AG04450 (cell line): ENCODE measurements at places on chromosomes 1 and 21.
A peak's percentile ranks its signal among the peaks of the same experiment; 100 is the strongest.

GRCh38 chr1:27070390-27071048 lies 57.9 kb upstream of the TENT5B start:
- DNase-seq: no peak

- DNase-seq: no peak
These were observed 70.0 kb upstream of the SLC45A1 start for GRCh38 chr1:8247811-8248436.

DNA sequence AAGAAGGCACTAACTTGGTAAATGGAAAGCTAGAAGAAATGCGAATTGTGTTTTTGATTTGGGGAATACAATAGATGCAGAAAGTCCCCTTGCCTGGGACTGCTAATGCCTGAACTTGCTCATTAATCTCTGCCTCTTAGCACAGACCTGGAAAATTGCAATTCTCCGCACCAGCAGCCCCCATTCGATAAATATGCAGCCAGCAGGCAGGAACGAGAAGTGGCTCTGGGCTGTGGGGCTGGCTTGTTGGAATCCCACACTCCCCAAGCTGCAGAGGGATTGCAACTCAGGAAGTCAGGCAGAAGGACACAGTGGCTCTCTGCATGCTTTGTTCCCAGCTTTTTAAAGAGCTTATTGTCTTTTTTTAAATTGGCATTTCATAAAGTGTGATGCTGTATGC lies 51.3 kb downstream of the PCP4 start:
- DNase-seq: no peak

DNA sequence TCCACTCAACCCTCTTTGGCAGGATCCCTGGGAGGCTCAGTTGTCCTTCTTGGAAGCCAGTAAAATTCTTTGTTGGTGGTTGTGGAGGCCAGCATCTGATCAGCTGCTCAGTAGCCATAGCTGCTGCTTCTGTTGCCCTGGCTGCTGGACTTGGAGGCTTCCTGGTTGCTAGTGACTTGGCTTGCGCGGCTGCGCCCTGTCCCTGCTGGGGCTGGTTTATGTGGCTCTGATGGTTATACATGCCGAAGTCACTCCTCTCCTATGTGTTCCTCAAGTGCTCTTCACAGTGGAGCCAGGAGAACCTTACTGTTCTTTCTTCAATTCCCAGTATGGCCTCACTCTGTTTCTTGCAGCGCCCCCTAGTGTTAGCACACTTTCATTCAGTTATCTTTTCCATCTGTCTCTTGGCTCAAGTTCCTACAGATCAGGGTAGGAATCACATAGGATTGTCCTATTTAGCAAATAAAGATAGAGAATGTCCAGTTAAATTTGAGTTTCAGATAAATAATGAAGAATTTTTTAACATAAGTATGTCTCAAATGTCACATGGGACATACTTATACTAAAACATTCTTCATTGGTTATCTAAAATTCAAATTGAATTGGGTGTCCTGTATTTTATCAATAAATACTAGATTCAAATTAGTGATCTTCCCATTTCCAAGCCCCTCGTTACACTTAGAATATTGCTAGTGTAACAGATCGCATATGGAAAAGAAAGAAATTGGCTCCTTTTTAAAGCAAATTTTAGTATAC lies 176.5 kb downstream of the TGFB2 start:
- no peak for DNase-seq

GRCh38 chr1:117657031-117657430 lies 51.2 kb downstream of the TENT5C start:
- peak; percentile 57 for DNase-seq

DNA sequence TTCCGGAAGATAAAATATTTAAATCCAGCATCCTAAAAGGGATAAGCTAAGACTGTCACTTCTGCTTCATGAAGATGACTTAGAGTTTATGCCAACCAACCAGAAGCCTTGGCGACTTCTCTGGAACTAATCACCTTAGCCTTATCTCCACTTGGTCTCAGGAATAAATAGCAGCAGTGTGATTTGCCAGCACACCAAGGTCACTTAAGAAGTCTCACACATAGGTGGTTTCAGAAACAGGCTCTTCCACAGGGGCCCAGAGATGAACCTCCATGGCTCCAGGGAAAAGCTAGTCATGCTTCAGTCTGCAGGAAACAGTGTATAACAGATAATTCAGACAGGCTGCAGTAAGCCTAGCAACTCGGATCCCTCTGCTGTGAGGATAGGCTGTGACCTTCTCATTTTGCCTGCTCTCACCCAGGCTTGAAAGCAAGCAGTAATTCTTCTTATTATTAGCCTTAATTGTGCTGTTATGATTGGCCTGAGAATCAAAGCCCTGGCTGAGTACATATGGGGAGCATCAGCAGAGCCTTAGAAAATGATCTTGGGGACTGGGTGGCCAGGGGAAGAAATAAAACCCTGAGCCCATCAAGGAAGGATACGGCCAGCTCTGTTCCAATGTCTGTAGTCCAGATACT lies 84.7 kb downstream of the WLS start:
- DNase-seq: no peak

- DNase-seq: no peak
These were observed 35.3 kb upstream of the ACTRT2 start for GRCh38 chr1:2985694-2986548.

- DNase-seq: no peak
These were observed 15.8 kb downstream of the HSPG2 start for GRCh38 chr1:21921100-21921875.

- DNase-seq: no peak
These were observed 20.5 kb upstream of the XPR1 start for GRCh38 chr1:180611016-180611930.

DNA sequence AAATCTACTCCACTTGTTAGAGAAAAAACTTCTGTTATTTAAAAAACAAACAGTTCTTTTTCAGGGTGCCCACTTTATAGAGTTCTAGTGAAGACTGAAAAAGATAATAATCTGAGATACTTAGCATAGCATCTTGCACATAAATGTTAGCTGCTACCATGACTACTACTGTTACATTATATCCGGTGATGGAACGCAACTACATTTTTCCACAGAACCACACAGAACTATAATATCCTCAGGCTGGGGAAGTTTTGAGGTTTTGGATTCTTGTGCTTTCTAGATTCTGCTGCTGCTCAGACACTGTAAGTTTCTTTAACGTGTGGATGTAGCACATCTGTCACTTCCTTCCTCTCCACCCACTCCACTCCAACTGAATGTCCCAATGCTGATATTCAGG lies 110.3 kb downstream of the PTPN14 start:
- no peak for DNase-seq

DNA sequence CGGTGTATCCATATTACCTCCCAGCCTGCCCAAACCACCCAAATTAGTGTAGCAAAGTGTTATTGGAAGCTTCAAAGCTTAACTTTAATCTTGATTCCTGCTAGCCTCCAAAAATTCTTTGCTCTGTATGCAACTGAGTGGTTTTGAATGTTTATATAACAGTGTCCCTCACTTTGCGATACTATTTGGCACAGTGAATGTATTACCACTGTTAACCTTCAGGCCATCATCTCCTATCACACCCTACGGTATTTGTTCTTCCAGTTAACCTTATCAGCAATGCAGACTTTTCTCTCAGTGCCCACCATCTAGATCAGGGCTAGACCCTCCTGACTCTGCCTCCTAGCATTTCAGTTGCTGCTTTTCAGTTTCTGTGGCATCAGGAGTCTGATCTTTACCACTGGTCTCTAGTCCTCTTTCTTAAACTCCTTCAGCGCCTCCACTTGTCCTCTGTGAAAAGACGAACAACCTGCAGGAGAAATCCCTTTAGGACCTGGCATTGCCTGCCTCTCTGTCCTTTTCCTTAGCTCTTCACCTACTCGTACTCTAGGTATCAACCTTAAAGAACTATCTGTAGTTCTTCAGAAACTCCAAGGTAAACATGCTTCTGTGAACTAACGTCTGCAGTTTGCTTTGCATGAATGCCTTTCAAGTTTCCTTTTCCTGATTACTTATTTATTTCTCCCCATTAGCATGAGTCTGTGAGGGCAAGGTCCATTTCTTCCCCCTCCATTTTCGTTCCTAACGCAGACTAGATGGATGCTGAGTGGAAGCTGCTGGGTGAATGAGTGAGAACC lies 71.7 kb downstream of the SNX7 start:
- DNase-seq: no peak

DNA sequence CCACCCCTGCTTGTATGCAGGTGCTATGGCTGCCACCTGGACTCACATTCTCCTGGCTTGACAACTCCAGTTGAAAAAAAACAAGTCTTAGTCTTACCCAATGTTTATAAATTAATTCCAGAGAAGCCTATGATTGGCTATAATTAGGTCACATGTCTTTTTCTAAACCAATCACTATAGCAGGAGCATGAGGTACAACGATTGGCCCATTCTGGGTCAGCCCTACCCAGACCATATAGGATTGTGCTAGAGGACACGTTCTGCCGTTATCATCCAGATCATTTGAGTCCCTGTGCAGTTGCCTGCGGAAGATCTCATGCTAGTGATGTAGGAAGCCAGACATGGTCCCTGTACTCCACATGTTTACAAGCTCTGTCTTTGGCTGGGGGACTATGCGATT lies 41.9 kb upstream of the PARP1 start:
- no peak for DNase-seq

DNA sequence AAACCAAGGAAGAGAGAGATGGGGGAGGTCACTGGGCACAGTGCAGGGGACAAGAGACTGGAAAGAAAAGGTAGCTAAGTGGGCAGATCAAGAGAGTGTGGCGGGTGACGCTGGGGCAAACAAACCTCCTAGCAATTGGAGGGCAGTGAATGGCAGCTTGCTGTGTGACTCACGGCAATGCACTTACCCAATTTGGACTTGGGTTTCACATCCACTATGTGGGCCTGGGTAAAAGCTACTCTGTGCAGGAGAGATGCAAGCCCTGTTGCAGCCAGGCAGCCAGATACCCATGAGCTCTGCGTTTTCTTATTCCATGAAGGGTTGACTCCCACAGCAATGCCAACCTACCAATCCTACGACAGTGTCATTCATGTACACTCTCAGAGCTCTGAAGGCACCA lies 9.5 kb downstream of the PLXNA2 start:
- no peak for DNase-seq

DNA sequence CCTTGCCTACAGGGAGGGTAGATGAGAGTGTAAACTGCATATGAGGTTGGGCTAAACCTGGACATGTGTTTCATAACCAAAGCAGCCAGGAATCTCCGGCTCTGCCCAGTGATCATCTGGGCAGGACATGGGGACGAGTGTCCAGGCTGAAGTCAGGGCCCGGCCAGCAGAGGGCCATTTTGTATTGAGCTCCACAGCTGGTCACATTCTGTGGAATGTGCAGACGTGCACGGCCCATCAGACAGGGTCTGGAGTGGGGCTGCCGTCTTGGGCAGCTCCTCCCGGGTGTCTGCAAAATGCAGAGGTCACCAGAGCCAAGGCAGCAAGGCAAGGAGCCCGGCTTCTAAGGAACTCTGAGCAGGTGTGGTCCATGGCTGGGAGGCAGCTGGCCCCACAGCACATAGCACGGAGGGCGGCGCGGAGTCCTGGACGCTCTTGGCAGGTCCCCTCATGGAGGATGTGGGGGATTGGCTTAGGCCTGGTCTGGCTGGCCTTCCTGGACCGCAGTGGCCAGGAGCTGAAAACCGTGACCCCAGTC lies 6.2 kb downstream of the LRRC3 start:
- DNase-seq: no peak

DNA sequence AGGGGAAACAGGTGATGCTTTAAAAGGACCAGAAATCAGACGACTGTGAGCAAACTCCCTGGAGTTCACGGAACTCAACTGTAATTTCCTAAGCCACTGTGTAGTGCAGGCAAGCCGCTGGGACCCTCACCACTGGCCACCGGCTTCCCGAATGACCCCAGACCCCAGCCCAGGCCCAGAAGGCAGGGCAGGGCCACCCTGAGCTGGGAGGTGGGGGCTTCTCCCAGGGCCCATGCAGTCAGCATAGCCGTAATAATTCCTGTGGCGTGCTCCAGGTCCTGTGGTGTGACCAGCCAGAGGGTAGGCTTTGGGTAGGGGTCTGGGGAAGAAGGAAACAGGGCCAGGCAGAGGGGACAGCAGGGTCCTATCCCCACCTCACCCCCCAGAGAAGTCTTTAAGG lies 3.5 kb upstream of the ARF1 start:
- no peak for DNase-seq

- DNase-seq: no peak
These were observed 286.2 kb upstream of the POU3F1 start for GRCh38 chr1:38332649-38333310.

GRCh38 chr1:171850651-171851350 lies 9.5 kb downstream of the DNM3 start:
- no peak for DNase-seq

DNA sequence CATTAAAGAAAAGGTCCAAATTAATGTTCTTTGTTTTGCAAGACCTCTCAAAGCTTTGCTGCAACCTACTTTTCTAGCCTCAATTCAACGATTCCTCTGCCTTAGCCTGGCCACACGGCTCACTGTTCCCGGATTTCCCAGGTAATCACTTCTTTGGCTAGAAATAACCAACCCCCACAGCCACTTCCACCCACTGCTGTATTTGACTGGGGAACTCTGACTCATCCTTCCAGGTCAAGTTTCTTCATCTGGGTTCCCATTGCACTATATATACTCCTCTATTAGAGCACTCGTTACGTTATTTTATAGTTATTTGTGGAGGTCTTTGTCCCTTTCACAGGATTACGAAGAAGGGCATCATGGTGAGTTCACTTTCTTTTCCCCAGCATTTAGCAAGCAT lies 185.9 kb downstream of the CACNA1E start:
- DNase-seq: no peak

GRCh38 chr1:38231941-38232340 lies 185.3 kb upstream of the POU3F1 start:
- DNase-seq: no peak

GRCh38 chr1:119929643-119930315 lies 33.5 kb upstream of the ADAM30 start:
- no peak for DNase-seq

DNA sequence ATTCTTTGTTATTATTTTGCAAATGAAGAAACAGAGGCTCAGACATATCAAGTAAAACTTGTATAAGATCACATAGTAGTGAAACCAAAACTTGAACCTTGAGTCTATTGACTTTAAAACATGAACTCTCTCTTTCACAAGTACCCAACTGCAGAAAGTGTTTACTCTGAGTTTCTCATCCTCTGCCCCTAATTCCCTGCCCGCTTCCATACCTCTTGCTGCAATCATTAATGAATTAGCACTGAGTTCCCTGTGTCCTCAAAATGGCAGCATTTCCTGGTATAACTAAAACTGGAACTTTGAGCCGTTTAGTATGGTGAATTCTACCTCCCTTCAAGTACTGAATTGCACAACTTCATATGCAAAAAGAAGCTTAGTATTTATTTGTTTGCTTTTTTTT lies 147.7 kb upstream of the DNAH14 start:
- DNase-seq: no peak
